Upper lobe of right lung (tissue), 1 donor: ENCODE measurements at places on chromosomes 12 and 14.
A peak's percentile ranks its signal among the peaks of the same experiment; 100 is the strongest.

- DNase-seq = no peak
These were observed 25.7 kb downstream of the TSPAN9 start for GRCh38 chr12:3102771-3103410.

DNA sequence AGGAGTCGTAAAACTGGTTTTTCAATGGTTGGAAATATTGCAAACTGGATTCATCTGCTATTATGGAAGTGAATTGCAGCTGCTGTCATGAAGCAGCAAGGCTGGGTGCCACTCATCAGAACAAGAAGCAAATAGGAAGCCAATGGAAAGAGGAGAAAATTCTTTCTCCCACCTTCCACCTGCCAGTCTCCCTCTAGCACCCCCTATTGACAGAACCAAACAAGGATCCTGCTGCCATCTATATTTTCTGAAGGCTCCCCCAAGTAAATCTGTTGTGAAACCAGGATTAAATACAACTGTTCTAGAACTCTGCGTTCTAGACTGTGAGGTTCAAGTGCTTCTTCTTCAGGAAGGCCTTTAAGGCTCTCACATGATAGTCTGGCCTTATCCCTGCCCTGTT is 286.6 kb downstream of the AACS start:
- no peak for DNase-seq

DNA sequence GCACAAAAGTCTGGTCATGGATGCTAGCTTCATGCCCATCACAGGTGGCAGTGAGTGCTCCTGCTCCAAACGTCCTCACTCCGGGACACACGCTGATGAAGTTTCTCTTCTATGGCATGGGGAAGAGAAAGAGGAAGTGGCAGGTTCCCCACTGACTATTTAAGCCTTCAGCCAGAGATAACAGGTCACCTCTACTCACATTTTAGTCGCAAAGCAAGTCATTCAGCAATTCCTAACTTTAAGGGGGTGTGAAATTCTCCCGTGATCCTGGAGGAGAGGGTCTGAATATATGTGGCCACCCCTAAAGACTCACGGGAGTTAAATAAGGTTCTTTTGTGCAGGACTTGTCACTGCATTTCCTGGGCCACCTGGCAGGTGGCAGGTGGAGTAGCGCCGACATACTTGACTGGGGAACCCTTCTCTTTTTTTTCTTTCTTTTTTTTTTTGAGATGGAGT is 18.8 kb upstream of the RCOR1 start:
- DNase-seq = no peak

DNA sequence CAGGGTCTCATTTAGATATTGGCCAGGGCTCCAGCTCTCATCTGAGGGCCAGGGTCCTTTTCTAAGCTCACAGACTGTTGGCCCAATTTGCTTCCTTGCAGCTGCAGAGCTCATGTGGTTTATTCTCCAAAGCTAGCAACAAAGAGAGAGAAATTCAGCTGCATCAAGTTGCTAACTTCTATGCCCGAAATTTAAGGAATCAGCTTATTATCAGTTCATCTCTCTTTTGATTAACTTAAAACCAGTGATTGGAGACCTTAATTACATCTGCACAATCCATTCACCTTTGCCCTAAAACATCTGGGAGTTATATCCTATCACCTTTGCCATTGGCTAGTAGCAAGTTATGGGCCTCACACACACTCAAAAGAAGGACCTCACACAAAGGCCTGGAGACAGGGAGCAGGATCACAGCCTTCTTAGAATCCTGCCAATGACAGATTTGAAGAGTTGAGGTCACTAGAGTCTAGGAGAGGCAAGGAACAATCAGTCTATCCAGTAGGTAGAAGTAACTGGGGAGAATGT is 258.8 kb upstream of the GARIN6 start:
- no peak for DNase-seq

- no peak for DNase-seq
These were observed 22.7 kb downstream of the SNRPF start for GRCh38 chr12:95881331-95881955.

- DNase-seq = no peak
These were observed 60.4 kb downstream of the NIN start for GRCh38 chr14:50770586-50770985.

DNA sequence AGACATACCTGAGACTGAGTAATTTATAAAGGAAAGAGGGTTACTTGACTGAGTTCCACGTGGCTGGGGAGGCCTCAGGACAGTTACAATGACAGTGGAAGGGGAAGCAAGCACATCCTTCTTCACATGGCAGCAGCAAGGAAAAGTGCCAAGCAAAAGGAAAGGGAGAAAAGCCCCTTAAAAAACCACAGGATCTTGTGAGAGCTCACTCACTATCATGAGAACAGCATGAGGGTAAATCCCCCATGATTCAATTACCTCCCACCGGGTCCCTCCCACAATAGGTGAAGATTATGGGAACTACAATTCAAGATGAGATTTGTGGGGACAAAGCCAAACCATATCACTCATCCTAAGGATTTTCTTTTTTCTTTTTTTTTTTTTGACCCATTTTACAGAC is 177.8 kb upstream of the EEA1 start:
- DNase-seq = no peak

DNA sequence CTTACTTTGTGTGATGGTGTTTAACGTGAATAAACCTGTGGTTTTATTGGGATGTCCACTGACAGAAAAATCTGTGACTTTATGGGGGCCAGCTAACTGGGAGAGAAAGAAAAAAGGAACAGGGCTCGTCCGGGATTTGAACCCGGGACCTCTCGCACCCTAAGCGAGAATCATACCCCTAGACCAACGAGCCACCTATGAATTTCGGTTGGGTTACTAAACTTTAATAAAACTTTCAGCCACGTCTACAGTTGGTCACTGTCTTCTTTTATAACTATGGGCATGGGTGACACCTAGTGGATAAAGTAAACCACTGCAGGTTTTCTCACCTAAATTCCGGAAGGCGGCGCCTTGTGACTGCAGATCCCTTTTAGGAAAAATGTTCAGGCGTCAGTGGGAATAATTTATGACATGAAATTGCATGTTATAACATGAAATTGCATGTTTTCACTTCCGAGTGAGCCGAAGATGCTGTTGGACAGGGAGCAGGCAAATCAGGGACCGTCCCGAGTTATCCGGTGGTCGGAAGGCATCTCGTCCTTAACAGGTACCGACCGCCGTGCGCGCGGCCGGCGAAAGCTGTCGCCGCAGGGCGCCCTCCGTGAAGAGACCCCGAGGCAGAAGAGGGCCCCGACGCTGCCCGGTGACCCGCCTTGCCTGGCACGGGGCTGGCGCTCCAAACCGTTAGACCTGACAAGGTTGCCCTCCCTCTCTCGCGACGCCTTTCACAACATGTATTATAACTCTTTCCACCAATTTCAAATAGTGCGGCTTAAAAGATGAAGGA is 18.2 kb upstream of the RNASE12 start:
- DNase-seq = peak; percentile 68

- no peak for DNase-seq
These were observed 11.4 kb downstream of the EIF2S1 start for GRCh38 chr14:67371247-67372148.

GRCh38 chr12:14435627-14436026 is 70.1 kb downstream of the ATF7IP start:
- DNase-seq = no peak

- no peak for DNase-seq
These were observed 362.1 kb downstream of the RAD51B start for GRCh38 chr14:68181519-68182326.

DNA sequence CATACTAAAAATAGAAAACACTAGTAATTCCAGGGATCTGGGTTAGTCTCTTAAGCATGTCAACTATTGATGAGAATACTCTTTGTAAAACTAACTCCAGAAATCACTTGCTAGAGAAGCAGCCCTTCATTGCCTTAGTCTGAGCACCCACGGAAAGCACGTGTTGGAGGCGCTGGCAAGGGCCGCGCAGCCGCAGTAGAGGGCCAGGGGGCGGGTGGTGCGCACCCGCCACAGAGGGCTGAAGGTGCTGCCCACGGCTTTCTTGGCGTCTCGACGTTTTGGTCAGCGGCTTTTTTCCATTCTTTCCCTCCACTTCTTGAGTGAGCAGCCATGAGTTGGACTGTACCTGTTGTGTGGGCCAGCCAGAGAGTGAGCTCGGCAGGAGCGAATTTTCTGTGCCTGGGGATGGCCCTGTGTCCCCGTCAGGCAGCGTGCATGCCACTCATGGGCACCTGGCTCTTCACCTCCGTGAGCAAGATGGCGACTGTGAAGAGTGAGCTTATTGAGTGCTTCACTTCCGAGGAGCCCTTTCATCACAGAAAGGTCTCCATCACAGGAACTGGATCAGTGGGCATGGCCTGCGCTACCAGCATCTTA is 68.4 kb upstream of the PPM1H start:
- no peak for DNase-seq

DNA sequence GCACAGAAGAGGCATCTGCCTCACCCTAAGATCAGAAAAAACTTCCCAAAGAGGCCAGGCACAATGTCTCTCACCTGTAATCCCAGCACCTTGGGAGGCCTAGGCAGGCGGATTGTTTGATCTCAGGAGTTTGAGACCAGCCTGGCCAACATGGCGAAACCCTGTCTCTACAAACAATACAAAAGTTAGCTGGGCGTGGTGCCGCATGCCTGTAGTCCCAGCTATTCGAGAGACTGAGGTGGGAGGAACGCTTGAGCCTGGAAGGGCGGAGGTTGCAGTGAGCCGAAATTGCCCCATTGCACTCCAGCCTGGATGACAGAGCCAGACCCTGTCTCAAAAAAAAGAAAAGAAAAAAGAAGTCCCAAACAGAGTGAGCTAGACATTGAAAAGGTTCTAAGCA is 4.5 kb downstream of the ZBTB1 start:
- DNase-seq = no peak

DNA sequence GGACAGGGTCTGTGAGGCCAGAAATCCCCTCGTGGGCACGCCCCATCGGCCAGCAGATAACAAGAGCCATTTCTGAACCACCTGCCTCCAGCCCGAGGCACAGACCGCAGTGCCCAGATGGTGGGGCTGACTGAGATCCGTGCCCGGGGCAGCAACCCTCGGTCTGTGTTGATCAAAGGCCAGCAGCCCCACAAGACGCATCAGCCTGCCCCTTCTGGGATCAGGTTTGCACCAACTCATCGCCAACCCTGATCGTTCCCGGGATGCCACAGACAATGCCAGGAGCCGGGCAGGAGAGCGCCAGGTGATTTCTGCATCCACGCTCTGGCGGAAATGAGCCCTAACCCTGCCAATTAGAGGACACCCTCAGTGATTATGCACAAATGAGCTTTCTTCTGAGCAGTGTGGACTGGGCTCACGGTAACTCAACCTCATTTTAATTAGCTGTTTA is 64.5 kb downstream of the TESC start:
- DNase-seq = no peak

- no peak for DNase-seq
These were observed 664.7 kb downstream of the SLC6A15 start for GRCh38 chr12:84247931-84248330.

- DNase-seq = no peak
These were observed 25.4 kb downstream of the BCL11B start for GRCh38 chr14:99246536-99247097.

GRCh38 chr12:110775997-110776396 is 33.3 kb upstream of the PPP1CC start:
- DNase-seq = no peak

GRCh38 chr12:62917926-62918325 is 17.0 kb downstream of the PPM1H start:
- DNase-seq = no peak

- no peak for DNase-seq
These were observed 80.8 kb downstream of the CAPZA3 start for GRCh38 chr12:18818579-18819268.

GRCh38 chr12:131500564-131500963 is 210.3 kb upstream of the SFSWAP start:
- no peak for DNase-seq

GRCh38 chr12:46386877-46387629 is 14.5 kb upstream of the SLC38A2 start:
- DNase-seq = no peak

DNA sequence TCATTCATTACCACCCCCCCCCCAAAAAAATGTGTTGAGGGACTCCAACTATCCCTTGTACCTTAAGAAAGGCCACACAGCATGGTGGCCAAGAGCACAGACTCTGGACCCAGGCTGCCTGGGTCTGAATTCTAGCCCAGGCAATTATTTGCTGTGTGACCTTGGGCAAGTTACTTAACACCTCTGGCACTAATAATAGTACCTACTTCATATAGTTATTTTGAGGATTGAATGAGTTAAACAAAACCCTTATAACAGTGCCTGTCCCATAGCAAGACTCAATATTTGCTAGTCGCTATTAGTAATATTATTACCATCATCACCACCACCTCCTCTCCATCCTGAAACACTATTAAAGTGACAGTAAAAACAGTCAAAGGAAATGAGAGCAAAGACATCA is 37.2 kb downstream of the NT5DC3 start:
- DNase-seq = no peak

GRCh38 chr12:90959538-90960139 is 4.7 kb upstream of the CCER1 start:
- DNase-seq = no peak

DNA sequence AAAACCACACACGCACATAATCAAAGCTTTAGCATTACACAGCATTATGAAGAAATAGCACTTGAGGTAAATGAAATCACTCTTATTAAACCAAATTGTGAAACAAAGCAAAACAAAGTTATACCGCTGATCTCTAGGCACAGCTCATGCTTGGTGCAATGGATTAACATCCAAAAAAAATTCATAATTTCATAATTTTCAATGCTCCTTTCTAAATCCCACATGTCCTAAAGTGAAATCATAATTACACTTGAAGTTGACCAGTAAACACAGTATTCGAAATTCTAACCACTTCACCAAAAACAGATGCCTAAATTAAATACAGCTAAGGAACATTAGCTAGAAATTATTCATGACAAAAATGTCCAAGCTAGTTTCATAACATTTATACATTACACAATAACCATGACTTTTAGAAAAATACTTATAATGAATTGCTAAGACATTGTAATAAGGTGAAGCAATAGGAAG is 1.5 kb downstream of the MLH3 start:
- no peak for DNase-seq

DNA sequence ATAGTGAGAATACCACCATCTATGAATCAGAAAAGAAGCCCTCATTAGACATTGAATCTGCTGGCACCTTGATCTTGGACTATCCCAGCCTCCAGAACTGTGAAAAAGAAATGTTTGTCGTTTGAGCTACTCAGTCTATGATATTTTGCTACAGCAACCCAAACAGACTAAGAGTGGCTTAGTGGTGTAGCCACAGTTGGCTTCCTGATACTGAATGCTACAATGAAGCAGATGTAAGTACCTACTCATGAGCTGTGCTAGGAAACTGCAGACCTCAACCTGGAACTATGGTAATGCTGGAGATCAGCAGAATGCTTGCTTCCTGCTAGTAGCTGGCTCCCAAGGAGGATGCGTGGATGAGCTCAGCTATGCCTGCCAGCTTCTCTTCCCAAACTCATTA is 268.6 kb upstream of the CRY1 start:
- no peak for DNase-seq

- DNase-seq = no peak
These were observed 318.8 kb downstream of the NAV3 start for GRCh38 chr12:78149459-78149858.

GRCh38 chr14:67242168-67242420 is 859 bp downstream of the PALS1 start:
- no peak for DNase-seq
